ENCODE measurements at places on chromosomes 7 and 10.

GRCh38 chr7:128888756-128889095 is 21.8 kb downstream of the KCP start:
- DNase-seq, result no peak

DNA sequence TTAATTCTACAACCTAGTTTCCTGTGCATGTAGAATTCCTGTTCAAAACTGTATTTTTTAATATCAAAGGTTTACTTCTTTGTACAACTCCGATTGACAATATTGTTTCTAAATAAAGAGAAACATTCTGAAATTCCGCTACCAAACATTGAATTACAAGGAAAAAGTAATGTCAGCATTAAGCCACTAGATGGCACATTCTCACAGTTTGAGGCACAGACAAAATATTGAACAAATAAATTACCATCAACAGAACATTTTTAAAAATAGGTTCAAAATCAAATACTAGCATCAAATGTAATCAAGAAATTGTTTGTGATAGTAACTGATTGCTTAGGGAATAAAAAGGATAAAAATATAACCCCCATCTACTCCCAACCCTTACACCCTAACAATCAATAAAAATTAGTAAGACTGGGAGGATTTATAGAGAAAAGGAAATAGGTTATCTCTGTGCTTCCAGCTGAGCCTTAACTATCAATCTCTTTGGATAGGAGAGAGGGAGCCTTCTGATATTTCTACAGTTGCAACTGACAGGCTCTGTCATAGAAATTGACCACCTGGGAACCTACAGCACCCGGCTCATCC is 86.6 kb upstream of the C7orf33 start:
- no peak for DNase-seq

- DNase-seq, result no peak
These were observed 152.4 kb downstream of the DKK1 start for GRCh38 chr10:52466464-52466863.

DNA sequence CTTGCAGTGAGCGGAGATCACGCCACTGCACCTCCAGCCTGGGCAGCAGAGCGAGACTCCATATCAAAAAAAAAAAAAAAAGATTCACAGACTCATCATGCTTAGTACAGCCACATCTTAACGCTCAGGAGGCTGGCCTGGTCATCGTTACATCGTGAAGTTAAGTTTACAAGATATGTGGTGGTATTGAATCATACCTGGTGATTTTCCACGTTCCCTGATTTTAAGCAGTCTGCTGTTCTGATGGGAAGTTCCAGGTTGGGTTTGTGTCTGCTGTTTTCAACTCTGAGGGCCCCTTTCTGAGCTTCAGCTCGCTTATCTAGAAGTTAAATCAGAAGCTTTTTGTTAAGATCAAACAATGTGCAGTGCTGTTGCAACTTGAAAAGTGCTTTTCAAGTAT is 6.9 kb downstream of the PPP2R2D start:
- no peak for DNase-seq

DNA sequence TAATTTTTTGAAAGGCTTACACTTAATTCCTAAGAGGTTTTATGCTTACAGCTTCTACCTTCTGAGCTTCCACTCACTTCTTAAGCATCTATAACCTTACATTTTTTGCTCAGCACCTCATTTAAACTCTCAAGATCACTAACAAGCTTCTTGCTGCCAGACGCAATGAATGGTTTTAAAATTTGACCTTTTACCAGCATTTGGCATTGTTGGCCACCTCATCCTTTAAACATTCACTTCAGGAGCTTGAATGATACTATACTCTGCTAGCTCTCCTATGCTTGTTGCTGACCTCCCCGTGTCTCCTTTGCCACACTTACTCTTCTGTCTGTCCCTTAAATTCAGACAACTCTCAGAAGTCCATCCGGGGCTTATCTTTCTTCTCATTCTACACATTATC is 37.7 kb upstream of the ODAD2 start:
- DNase-seq, result no peak

- DNase-seq, result no peak
These were observed 76.2 kb downstream of the PLCE1 start for GRCh38 chr10:94069884-94070283.

Data from stimulated activated CD8-positive, alpha-beta memory T cell treated with anti-CD3 and anti-CD28 coated beads, Interleukin-7, amount 100 ng/mL, for 1 hour (primary cell).